ENCODE measurements at places on chromosomes 6 and 20.

- no peak for DNase-seq
Measured at GRCh38 chr20:36349384-36350170, 43.4 kb downstream of the DLGAP4 start.

- DNase-seq: no peak
Measured at GRCh38 chr6:74607934-74608333, 597.9 kb downstream of the COL12A1 start.

DNA sequence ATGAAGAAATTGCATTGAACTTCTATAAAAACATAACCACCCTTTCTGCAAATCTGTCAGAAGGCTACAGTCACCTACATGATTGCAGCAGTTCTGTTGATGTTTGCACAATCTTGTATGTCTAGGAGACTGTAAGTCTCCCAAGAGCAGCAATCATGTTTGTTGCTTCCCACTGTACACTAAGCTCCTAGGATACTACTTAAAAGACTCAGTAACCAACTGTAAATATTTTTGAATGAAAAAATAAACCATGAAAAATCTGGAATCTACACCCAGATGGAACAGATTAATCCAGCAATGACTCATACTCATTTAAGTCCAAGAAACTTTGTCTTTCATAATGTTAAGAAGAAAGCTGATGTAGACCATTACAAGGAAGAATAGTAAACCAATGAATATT lies 168.5 kb upstream of the ATXN1 start:
- no peak for DNase-seq

DNA sequence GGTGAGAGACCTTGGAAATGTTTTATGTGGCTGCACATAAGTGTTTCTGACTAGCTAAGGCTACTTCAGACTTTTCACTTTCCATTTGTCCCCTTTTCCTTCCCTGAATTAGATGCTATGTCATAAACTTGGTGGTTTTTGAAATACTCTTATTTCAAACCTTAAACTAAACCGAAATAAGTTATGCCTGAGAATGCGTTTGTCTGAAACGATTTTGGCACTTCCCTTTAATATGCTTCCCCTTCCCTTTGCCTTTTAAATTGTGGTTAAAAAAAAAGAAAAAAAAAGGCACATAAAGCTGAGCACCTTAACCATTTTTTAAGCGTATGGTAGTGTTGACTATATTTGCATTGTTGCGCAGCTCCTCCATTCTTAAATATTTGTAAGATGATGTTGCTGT lies 14.3 kb downstream of the ZNF451 start:
- no peak for DNase-seq

DNA sequence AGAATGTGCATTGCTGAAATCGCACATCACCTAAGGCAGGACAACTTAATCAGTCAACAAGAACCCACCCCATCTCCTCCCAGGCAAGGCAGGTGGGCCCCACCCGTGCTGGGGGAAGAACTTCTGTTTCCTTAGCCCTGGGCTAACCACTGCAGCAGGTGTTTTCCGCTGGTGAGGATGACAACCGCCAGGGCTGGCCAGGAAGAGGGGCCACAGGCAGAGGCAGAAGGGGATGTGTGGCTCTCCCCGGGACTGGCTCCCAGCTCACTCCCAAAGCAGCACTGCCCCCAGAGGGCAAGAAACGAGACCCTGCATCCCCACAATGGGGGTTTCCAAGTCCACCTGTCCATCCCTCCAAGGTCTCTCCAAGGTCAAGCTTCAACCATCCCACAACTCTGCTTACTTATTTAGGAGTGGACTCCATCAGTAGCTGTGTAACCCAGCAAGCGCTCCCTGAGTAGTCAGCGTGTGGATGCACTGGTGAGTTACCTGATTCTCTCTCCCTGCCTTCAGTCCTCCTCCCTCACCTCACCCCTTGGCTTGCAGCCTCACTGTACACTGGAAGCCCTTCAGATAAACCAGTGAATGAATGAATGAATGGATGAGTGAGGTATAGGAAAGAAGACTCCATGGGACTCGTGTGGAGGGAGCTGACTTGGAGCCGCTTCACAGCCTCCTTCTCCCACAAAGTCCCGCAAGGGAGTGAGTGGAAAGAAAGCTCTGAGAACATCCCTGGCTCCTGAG lies 168.2 kb upstream of the CST7 start:
- no peak for DNase-seq

GRCh38 chr20:61801065-61801360 lies 264.7 kb downstream of the TAF4 start:
- DNase-seq: no peak

DNA sequence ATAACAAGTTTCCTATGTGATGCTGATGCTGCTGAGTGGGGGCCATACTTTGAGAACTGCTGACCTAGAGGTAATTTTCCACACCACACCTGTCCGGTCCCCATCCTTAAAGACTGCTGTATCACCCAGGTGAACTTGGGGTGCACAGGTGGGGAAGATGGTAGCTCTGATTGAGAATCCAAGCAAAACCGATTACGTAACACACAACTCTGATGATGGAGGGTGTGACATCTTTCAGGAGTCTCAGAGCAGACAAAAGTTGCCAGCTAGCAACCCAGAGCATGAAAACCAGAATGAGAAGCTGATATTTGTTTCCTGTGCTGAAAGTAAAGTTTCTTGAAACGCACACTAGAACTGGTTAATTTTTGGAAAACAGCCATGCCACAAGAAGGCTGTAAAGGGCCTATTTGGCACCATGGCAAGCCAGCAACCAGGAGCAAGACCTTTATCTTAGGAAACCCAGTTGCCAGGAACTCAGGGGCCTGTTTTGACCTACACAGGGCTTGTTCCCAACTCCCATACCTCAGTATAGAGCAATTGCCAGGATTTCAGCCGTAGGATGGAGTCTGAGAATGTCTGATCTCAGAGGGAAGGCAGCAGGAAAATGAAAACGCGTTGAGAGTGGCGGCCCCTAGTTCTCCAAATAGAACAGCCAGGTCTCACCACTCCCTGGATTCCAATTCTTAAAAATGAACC lies 21.6 kb upstream of the TBC1D7 start:
- DNase-seq: no peak

DNA sequence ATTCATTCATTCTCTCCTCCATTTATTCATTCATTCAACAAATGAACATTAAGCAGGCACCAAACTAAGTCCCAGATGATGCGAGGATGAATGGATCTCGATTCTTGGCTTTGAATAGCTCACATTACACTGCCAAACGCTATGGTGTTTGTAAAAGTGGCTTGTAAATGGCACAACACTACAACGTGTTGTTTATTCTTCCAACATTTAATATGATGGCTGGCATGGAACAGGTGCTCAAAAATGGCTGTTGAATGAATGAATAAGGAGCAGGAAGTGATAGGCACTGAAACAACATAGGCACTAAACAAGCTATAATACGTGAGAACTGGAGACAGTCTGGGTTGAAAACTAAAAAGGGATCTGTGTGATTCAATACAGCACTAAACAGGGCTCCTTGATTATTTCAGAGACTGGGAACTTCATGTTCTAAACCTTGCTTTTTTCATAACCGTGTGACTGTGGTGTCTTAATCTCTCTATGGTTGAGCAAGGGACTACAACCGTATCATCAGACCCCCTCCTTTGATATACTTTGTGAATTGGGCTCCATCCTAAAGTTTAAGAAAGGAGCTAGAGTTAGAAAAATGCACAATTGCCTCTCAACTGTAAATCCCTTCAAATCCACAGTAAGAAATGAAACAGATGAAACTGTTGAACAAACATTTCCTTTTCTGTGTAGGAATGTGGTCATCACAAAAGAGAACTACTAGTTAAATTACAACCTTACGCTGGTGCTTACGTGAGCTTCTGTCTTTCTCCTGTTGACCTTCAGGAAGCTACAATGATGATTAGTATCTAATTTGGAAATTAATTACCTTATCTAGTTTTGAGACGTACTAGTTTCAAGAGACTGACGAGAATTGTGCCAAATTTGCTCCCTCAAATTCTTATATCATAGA lies 16.9 kb upstream of the SLC16A10 start:
- no peak for DNase-seq

DNA sequence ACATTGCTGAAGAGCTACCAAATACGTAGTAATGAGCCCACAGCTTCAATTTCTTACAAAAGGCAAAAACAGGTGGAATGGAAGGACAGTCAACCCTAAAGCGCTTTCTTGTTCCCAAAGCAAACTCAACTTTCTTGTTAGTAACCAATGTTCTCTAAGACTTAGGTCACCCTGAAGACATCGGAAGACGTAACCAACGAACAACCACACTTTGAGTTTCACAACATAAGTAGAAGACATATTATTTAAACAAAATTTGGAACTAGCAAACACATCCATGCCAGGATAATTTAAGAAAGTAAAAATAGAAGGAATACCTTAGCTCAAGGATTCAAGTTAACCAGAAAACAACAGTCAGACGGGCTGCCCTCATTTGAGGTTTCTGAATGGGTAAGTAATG lies 51.0 kb downstream of the CNKSR3 start:
- DNase-seq: no peak

DNA sequence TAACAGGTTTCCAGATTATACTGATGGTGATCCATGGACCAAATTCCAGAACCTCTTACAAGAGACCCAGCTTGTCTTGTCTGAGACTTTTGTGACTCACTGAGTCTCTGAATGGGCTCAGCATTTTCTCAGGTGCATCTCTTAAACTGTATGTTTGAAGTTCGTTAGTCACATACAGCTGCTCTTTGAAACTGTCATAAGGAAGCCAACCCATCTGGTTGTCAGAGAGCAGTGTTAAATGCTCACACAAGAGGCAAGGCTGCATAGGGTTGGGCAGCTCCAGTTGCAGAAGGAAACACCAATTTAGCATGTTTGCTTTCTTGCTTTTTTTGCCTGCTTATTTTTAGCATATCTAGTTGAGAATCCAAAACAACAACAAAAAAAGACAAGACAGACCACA lies 47.1 kb downstream of the TRIM27 start:
- no peak for DNase-seq

DNA sequence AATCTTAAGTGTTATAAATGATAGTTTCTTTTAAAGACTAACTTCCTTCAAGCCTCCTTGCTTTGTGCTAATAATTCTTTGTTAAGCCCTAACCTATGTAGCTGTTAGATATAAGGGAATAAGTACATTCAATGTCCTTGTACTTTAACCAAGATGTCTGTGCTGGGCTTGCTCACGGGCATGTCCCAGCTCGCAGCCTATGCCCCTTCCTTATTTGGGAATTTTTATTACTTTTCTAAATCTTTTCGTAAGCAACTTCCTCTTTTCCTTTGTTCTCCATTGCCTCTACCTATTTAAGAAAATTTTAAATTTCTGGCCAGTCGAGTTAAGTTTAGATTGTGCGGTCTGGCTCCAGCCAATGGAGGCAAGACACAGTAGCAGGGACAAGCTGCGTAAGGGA lies 26.0 kb upstream of the CDK19 start:
- DNase-seq: no peak

DNA sequence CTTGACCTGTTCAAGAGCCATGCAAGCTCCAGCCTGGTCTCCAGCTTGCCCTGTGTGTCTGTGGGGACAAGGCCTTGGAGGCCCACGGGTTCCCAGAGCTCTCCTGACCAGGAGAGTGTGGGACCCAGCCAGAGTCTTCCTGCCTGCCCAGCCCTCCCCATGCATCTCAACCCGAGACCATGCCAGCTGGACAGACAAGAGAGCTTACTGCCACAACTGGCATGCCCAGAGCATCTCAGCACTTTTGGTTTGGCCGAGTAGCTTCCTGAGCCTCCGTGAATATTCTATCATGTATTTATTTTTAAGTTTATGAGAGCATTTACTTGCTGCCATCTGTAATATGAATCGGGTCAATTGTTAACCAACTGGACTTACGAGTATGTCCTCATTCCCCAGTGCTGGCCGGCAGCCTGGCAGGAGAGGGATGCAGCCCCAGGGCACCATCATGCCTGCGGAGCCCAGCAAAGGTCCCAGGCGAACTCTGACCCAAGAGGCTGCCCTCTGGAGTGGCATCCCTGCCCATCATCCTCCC lies 14.9 kb downstream of the IP6K3 start:
- no peak for DNase-seq

DNA sequence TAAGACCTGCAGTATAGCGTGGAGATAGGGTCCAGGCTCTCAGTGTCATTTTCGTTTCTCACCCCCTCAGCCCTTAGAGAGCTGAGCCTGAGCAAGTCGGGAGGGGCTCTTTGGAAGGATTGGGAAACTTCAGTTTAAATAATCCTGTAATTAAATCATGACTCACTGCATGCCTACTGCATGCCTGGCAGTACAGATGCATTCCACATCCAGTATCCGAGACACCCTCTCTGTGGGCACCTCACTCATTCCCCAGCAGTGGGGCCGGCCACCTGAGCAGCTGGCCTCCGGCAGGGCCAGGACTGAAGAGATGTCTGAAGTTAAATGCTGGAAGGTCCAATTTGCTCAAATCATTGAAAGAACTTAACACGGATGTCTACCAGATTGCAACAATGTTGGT lies 316.6 kb downstream of the THBS2 start:
- no peak for DNase-seq

DNA sequence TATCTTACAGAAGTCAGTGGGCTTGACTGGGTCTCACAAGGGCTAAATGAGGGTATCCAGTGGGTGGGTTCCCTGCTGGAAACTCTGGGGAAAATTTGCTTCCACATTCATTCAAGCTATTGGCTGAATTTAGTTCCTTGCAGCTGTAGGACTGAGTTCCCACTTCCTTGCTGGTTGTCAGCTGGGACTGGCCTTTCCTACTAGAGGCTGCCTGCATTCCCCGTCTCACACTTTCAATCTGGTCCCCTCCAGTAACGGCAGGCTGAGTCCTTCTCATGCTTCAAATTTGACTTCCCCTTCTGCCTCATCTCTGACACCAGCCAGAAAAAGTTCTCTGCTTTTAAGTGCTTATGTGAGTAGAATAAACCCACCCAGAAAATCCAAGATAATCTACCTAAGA lies 4.4 kb downstream of the CSNK2A1 start:
- DNase-seq: no peak

DNA sequence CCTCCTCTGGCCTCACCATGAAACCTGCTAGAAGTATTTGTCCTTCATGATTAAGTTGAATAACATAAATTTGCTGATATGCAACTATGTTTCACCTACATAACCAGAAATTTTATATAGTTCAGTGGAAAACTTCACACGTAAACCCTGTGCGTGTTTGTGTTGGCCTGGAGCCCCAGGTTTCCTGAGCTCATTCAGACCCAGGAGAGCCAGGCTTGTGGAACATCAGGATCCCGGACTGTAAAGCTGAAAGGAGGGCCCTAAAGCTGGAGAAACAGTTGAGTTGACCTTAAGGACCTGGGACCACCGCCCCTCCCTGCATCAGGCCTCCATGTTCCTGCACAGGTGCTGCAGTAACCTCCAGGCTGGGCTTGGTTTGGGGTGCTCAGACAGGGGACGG lies 3.1 kb upstream of the SPATS1 start:
- no peak for DNase-seq

Data from HepG2 (cell line).